CD8-positive, alpha-beta memory T cell (primary cell): ENCODE measurements at places on chromosomes 7 and 10.

- no peak overlapping the region for H3K27ac ChIP-seq
Observed at GRCh38 chr7:155560982-155561686, 14.8 kb upstream of the CNPY1 start.

GRCh38 chr10:10714327-10714726 lies 303.3 kb upstream of the CELF2 start:
- DNase-seq, result no peak
- no peaks in the 10 kb centered on the region for H3K36me3 ChIP-seq
- no peak overlapping the region for H3K27ac ChIP-seq
- H3K27me3 ChIP-seq, result no peaks in the 10 kb centered on the region
- H3K4me3 ChIP-seq, result no peak overlapping the region

DNA sequence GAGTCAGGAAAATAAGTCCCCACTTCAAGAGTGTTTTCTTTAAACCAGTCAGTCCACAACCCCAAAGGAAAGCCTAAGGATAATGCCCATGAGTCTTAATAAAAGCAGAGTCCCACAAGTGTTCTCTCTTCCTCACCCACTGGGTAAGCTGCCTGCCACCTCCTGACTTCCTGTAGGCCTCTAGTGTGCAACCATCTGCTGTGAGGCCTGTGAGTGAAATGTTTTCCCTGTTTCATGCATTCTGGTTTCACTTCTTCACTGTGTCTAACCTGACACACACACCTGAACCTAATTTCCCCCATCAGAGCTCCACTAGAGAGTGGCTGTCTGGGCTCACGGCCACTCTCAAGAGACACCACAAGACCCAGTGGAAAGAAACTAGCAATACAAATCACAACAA lies 38.9 kb upstream of the GDF10 start:
- no peak overlapping the region for H3K4me3 ChIP-seq
- H3K27ac ChIP-seq, result no peak overlapping the region
- no peaks in the 10 kb centered on the region for H3K27me3 ChIP-seq
- no peaks in the 10 kb centered on the region for H3K36me3 ChIP-seq

DNA sequence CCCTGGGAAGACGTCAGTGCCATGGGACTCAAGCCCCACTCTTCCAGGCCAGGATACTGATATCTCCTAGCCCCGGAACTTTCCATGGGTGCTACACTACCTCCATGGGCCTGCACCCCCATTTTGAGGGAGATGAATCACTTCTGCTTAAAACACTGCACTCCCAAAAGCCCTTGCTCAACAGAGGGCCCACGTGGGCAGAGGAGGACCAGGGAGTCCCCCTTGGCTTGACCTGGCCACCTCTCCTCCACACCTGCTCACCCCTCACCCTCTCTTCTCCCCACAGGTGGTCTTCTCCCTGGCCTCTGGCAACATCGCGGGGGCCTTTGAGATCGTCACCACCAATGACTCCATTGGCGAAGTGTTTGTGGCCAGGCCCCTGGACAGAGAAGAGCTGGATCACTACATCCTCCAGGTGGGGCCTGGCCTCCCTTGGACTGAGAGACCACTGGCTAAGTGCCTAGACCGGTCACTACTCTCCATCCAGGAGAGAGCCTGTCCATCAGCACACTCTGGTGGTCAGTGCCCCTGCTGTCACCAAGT lies 19.9 kb upstream of the C10orf105 start:
- peaks cover 100% of the 10 kb centered on the region for H3K4me1 ChIP-seq
- H3K27me3 ChIP-seq, result no peaks in the 10 kb centered on the region
- no peak for DNase-seq
- H3K4me3 ChIP-seq, result no peak overlapping the region

GRCh38 chr10:121526801-121527221 lies 71.4 kb downstream of the FGFR2 start:
- no peak overlapping the region for H3K27ac ChIP-seq
- no peak overlapping the region for H3K4me3 ChIP-seq
- no peaks in the 10 kb centered on the region for H3K36me3 ChIP-seq
- H3K4me1 ChIP-seq, result no peaks in the 10 kb centered on the region
- no peaks in the 10 kb centered on the region for H3K27me3 ChIP-seq
